HAP-1 (cell line): ENCODE measurements at places on chromosomes 7 and 10.

DNA sequence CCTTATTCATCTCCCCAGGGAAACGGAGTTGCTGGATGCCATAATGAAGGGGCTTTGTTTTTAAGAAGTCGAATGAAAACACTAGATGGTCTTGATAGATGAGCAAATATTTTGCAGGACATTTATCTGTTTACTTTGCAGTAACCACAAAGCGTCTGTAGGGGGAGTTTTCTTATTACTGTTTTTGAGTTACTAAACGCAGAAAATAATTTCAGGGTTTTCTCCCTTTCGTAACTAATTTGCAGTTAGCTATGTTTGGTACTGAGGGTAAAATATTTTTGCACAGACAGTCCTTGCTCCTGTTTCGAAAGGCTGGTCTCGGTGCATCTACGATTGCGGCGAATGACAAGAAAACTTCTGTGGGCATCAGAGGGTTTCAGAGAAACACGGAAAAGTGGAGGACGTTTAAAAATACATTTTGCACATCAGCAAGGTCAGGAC, 505.6 kb upstream of the MKI67 start:
- DNase-seq: peak; percentile 11

DNA sequence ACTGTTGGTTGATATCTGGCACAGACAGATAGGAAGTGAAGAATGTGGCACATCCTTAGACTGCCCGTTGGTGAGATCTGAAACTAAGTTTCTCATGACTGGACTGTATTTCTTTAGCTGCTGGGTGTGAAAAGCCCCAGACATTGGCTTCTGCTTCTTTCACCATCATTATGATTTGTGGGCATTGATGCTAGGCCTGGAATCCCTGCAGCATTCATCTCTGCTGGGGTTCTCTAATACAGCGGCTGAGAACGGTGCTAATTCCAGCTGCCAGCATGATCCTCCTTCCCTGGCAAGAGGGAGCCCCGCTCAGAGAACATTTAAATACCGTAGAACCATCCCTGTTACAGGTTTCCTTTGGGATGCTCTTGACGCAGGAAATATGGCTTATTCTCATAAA, 26.2 kb downstream of the RBM20 start:
- no peak for DNase-seq

GRCh38 chr7:50339990-50340500, 35.5 kb downstream of the IKZF1 start:
- DNase-seq: no peak

- no peak for DNase-seq
Observed at GRCh38 chr10:2340831-2341647, 603.7 kb upstream of the ADARB2 start.

DNA sequence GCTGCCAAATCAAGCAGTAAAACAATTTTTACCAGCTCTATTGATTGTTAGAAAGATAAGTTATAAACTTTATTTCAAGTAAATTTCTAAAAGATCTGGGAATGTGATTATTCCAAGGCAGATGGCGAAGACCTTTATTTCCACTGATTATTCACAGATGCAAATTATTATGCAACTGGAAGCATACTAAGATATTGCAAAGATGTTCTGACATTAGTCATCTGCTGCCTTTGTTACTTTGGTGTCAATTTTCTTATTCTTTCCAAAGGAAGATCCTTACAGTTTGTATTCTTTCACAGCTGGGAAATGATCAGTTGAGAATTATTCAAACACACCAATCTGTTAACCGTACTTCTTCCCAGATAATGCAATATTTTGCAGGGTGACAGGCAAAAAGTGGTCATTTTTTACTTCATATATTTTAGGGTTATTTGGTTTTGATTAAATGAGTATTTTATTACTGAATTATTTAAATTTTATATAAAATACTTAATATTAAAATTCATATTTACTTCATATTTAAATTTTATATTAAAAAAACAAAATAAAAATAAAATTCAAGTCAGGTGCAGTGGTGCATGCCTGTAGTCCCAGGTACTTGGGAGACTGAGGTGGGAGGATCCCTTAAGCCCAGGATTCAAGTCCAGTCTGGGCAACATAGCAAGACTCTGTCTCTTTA, 171.3 kb downstream of the FZD1 start:
- no peak for DNase-seq

DNA sequence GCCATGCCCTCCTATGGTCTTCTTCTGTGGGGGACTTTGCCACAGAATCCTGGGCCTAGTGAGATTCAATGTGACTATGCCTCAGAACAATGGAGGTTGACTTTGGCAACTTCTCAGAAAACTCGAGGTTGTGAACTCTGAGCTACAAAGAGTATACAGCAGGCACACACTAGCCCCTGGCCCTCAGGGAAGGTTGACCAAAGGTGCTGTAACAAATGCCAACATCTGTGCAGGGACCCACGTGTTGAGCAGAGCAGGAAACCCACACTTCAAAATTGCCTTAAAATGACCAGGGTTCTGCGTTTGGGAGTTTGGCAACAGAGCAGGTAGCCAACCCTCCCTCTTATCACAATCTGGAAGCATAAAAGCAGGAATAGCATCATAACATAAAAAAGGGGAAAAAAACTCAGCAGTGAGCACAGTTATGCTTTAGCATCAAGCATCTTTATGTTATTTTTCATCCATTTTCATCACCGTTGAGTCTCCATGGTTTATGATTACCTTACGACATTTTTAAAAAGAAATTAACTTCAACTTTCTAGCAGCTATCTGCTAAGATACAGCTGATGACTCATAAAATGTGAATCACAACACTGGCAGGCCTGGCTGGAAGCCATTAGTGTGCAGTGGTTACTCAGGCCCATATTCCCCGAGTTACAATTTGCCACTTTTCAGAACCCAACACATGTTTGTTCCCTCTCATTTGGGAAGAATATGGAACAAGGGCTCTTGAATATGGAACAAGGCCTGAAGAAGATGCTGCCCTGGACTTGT, 11.1 kb downstream of the PRLHR start:
- DNase-seq: no peak

- DNase-seq: no peak
Observed at GRCh38 chr7:152881893-152882292, 122.3 kb downstream of the ACTR3B start.

GRCh38 chr7:30929686-30930085, 18.0 kb downstream of the AQP1 start:
- DNase-seq: no peak

DNA sequence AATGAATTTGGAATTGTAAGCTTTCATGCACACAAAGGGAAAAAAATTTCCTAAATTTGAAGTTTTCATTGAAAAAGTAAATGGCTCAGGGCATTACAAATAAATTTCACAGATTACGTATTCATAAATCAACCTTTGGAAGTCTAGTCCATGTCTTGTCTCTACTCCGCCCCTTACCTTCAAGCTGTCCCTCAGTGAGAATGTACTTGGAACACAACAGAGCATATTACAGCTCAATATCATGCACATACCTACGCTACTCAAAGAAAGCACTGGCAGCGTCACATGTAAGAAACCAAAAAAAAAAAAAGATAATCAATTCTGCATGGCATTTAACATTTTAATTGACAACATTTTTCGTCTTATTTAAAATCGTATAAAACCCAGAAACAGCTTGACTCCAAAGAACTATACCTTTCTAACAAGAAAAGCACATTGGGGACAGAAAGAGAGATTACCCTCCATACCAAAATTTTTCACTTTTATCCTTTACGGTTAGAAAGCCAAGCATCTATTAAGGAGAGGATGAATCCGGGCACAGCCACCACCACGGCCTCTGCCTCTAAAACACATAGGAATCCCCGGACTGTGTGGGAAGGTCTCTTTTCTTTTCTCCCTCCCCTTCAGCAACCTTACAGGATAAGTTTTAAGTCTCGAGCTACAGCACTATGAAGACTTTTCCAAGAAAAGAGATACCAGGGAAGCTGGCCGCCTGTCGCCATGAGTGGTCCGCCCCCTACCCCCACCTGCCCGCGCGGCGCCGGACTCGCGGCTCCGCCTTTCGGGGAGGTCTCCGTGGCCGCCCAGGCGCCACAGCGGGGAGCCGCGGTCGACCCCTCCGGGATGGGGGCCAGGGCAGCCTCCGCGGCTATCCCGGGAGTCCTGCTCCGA, 1.1 kb downstream of the JMJD1C start:
- DNase-seq: peak; percentile 32

DNA sequence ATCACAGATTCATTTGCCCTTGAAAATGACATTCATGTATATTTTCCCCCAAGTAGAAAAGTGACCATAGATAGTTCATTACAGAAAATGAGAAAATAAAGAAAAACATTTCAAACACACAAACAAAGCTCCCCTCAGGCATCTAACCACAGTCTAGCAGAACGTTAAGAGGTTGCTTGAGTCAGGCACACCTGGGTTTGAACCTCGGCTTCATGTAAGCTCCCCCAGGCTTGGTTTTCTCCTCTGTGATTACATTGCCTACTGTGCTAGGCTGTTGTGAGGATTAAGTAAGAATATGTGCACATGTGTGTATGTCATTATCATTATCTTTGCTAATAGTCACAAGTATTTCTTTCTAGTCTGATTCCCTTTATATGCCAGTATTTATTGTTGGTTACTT, 9.1 kb downstream of the DNTT start:
- no peak for DNase-seq

GRCh38 chr10:19049567-19049966, 966 bp downstream of the MALRD1 start:
- no peak for DNase-seq

- no peak for DNase-seq
Observed at GRCh38 chr7:77887567-77887966, 89.0 kb downstream of the PHTF2 start.
